NCI-H345 (cell line): ENCODE measurements at places on chromosomes 11 and 22.

DNA sequence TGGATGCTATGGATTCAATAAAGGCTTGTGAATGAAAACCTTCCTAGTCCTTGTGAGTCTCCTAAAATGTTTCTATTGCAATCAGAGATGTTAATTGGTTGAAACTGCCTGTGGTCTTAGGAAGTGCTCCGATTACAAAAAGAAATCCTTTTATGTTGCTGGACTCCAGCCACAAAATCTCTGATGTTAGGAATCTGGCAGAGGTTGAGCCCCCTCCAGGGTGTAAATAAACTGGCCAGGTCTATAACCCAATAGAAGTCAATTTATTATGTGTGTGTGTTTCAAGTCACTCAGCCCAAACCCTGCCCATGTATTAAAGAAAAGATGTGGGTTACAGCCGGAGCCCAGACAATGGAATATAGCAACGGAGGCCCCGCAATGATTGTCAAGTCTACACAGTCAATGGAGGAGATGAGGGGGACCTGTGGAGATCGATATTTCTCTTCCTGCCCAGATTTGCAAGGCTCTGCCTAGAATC, 218.1 kb upstream of the SORL1-AS1 start:
- DNase-seq, result no peak

DNA sequence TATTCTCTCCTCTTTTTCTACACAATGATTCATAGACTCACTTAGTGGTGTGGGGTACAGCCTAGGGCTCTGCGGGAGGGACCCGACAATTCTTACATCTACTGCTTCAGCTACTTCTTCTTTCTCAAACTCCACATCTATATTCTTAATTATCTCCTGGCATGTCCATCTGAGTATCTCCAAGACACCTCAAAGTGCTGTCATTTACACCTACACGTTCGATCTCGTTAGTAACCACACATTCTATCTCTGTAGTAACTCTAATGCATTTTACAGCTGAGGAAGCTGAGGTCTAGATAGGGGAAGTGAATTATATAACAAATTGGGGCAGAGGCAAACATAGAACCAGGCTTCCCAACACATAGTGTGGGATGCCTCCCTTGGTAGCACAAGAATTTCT, 27.7 kb upstream of the RRM1 start:
- DNase-seq, result no peak

GRCh38 chr22:49211176-49211575, 616.5 kb downstream of the BRD1 start:
- no peak for DNase-seq

DNA sequence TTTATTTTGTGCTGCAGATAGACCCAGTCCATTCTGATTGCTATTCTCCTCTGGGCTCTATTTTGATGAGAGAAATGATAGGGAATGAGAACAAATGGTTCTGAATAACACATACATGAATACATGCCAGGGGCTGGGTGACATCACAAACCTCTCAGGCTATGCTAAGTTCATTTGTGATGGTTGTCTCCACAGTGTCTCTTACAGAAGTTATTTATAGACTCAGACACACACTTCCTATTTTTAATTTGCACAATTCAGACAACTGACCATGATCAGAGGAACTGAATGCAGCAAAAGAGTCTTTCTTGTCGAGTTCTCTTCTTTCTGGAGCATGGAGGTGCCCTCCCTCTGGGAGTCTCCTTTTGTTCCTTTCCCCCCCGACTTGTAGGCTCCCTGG, 991.7 kb downstream of the OPCML start:
- no peak for DNase-seq

DNA sequence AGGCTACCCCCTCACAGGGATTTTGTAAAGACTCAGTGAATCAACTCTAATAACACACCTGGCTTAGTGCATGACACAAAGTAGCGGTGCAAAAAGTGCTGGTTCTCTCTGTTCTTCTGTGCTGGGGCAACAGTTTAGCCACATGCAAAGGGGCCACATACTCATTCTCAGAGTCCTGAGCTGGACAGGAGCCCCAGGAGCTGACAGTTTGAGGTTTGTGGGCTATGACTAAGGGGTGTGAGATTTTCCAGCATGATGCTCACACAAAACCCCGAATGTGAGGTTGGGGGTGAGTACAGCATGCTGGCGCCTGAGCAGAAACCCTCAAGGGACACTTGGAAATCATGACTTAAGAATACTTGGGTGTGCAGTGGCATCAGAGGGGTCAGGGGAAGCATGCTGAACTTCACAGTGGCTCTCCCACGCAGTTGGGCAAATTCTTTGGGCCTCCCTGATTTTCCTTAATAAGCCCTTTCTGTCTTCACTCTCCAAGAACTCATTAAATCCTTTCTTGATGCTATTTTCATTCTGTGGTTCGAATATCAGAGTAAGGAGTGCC, 31.0 kb downstream of the TMPRSS5 start:
- DNase-seq, result no peak

DNA sequence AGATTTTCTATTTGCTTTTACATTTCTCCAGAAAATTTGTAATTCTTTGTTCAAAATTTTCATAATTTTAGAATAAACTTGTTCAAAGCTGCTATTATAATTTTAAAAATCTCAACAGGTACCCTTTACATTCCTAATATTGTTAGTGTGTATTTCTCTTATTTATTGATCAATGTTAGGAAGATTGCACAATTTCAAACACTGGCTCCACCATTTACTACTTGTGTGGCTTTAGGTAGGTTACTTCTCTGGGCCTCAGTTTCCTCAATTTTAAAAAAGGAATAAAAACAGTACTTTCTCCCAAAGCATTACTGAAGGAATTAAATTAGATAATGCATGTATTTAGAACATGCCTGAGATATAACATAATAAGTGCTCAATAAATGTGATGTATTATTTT, 180.2 kb downstream of the SBF2 start:
- no peak for DNase-seq

DNA sequence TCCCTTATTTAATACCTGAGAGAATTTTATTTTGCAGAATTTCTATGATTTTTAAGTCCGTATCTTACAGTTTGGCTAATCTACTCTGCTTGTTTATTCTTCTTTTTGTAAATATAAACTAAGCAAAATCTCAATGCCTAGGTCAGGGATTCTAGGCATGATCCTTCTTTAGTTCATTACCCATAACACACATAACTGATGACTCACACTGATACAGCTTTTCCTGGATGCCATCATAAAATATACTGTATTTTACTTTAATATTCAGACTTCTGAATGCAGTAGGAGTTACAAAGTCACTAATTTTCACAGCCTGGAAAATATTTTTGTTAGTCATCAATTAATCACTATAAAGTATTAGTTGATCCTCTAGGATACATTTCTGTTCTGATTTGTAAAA, 898.2 kb upstream of the RAG2 start:
- DNase-seq, result no peak

DNA sequence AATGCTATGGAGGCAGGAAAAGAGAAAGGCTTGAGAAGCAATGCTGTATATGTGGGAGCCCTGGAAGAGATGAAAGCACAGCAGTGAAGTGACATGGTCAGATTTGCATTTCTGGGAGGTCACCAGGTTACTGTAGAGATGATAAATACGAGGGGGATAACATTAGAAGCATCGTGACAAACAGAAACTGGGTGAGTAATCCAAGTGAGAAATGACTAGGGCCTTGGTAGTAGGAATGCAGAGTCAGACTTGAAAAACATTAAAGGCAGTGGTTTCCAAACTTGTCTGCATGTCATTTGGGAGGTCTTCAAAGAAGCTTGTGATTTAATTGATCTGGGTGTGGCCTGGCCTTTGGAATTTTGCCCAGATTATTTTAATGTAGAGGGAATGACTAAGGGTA, 43.9 kb downstream of the CCDC34 start:
- no peak for DNase-seq

DNA sequence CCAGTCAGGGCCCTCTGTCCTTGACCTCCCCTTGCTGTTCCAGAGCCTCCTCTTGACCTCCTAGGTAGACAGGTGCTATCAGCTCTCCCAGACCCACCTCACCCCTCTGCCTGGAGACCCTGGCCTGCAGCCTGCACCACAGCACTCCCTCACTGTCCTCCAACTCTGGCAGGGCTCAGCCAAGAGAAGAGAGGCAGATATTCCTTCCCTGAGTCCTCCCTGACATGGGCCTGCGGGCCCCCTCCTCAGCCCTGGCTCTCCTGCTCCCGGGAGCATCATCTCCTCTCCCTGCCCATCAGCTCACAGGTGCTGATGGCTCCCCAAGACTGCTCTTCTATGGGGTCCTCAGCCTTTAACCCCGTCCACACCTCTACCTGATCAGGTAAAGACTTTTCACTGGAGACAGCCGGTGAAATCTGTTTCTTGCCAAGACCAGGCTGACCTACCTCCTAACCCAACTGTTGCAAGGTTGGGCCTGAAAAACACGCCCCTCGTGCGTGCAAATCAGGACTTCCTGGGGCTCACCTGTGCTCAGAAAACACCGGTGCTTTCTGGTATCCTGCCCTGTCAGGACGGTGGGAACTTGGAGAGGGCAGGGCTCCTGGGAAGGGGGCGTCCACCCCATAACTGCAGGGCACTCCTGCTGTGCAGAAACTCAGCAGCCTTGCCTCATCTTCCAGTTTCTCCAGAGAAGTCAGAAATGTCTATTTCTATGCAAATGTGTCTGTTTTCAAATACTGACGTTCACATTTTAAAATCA, 160.7 kb downstream of the SHANK2 start:
- DNase-seq, result no peak

GRCh38 chr11:112871909-112872500, 89.2 kb upstream of the NCAM1 start:
- DNase-seq, result no peak

GRCh38 chr22:49019737-49020713, 807.6 kb downstream of the BRD1 start:
- DNase-seq, result no peak

DNA sequence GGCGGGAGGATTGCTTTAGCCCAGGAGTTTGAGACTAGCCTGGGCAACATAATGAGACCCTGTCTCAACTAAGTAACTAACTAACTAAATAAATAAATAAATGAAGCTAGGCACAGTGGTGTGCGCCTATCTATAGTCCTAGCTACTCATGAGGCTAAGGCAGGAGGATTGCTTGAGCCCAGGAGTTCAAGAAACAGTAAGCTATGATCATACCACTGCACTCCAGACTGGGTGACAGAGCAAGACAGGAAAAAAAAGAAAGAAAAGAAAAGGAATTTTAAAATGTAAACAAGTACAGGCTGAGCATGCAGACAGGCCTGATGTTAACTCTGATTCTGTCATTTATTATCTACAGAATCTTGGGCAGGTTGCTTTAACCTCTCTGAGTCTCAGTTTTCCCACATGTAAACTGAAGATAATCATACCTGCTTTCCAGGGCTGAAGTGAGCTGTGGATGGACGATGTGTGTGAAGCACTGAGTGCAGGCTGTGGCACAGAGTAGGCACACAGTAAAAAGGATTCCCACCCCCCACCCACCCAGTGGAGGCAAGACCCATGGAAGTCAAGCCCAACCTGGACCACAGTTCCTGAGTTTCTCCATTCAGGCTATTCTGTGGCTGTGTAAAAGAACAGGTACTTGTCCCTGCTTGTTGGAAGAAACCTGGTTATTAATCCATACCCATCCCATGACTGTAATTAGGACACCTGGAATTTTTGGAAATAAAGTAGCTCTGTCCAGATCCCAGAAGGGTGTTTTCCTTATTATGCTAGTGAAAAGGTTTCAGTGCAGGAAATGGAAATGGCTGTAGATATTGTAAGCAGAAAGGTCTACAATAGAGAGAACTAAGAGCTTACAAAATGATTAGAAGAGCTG, 18.7 kb upstream of the SCUBE2 start:
- no peak for DNase-seq

DNA sequence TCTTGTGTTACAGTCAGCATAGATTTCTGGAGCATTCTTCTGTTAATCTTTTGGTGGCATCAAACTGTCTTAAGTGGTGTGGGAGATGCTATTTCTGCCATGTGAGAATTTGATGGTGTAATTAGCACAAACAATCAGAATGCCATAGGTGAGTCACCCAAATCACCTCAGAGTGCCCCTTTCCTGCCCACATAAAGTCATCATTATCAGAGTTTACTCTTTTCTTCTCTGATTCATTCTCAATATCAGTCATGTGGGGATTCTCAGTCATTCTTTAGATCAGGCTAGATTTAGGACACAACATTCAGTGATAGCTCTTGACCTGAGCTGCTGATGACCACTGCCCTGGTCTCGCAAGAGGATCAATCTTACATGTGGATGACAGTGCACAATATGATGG, 23.7 kb upstream of the MS4A6A start:
- no peak for DNase-seq

- no peak for DNase-seq
Observed at GRCh38 chr11:85923455-85923854, 68.3 kb downstream of the CCDC83 start.

- peak; percentile 3 for DNase-seq
Observed at GRCh38 chr11:101880222-101880621, 34.6 kb upstream of the CEP126 start.

- no peak for DNase-seq
Observed at GRCh38 chr22:42716221-42716620, 4.4 kb downstream of the A4GALT start.

- no peak for DNase-seq
Observed at GRCh38 chr11:77636731-77637344, 756 bp downstream of the CLNS1A start.

DNA sequence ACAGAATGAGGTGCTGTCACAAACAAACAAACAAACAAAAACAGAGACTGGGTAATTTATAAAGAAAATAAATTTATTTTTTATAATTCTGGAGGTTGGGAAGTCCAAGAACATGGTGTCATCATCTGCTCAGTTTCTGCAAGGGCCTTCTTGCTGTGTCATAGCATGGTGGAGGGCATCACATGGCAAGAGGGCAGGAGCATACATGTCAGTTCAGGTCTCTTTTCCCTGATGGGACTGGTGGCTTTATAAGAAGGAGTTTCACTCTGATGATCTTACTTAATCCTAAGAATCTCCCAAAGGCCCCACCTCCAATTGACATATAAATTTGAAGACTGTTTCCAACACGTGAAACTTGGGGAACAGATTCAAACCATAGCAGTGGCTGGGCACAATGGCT, 135.7 kb downstream of the NECTIN1 start:
- DNase-seq, result no peak

GRCh38 chr11:65043881-65044501, 3.0 kb downstream of the SAC3D1 start:
- no peak for DNase-seq

GRCh38 chr11:35274909-35275785, 136.2 kb downstream of the CD44 start:
- peak; percentile 34 for DNase-seq

DNA sequence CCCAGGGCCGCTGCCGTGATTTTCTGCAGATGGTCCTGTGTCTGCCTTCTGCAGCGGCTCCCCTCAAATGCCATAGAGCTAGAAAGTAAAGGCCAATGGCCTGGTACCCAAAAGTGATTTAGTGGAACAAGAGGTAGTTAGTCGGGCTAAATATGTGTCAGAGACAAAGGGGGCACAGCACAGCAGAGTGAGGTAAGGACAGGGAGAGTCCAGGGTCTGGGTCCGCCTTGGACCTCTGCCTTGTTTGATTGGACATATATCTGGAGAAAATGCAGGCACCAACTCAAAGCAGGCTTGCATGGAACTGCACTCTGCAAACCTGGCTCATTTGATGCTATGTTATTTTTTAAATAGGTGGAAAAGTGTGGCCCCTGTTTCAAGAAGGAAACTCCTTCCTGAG, 249.6 kb upstream of the B3GAT1 start:
- DNase-seq, result no peak

GRCh38 chr22:26898946-26899605, 241.7 kb downstream of the MIAT start:
- DNase-seq, result peak; percentile 49

GRCh38 chr22:30430933-30431332, 5.4 kb downstream of the MTFP1 start:
- DNase-seq, result no peak

GRCh38 chr11:57646194-57646798, 3.4 kb downstream of the YPEL4 start:
- no peak for DNase-seq

- DNase-seq, result no peak
Observed at GRCh38 chr11:73396985-73397384, 20.8 kb downstream of the RELT start.
